Activated B cell treated with CpG ODN at 0.5 μM for 24 hours (primary cell): ENCODE measurements at places on chromosomes 11 and 22.
A peak's percentile ranks its signal among the peaks of the same experiment; 100 is the strongest.

DNA sequence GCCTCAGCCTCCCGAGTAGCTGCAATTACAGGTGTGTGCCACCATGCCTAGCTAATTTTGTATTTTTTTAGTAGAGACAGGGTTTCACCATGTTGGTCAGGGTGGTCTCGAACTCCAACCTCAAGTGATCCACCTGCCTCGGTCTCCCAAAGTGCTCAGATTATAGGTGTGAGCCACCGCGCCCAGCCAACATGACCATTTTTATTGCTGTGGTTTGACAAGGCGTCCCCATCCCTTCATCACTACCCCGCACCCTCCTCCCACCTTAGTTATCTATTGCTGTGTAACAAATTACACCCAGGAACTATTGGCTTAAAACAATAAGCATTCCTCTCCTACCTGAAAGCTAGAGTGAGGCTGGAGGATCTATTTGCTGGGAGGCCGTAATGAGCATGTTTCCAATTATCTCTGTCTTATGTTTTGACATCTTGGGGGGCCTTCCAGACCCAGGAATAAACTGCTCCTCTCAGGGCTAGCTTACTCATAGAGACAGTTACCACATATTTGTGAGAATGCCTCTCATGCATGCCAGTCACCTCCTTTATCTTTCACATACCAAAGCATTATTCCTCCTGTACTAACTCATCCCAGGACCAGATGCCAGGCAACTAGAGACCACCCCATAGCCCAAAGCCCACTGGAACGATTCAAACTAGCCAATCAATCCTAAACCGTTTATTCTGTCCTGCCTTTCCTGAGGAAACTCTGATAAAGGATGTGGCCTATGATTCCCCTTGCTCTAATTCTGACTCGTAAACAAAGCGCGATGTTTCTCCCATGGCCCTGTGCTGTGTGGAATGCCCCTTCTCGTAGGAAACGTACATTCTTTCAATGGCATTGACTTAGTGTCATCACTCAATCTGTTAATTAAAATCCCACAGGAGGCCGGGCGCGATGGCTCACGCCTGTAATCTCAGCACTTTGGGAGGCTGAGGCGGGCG lies 19.4 kb downstream of the SNU13 start:
- H3K27ac ChIP-seq = no peak overlapping the region

- H3K4me3 ChIP-seq = no peak overlapping the region
- peaks cover 19% of the 10 kb centered on the region for H3K27me3 ChIP-seq
- DNase-seq = no peak
- H3K4me1 ChIP-seq = peaks cover 10% of the 10 kb centered on the region
- H3K27ac ChIP-seq = no peak overlapping the region
Measured at GRCh38 chr11:2924821-2925675, 4.2 kb downstream of the PHLDA2 start.

DNA sequence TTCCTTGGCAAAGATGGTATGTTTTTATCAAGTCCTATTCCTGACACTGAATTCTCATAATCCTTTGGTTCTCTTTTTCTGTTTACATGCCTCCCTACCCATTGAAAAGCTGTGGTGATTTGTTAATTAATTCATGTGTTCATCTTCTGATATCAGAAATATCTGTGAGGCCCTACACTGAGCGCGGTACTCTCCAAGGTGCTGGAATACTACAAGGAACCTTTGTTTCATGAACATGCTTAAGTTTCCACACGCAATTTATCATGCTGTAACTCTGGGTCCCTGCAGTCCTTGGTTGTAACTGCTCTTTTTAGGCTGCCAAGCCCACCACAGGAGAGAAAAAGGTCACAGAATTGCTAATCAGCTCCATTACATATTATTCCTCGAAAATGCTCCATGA lies 331.8 kb downstream of the FAT3 start:
- H3K36me3 ChIP-seq = no peaks in the 10 kb centered on the region
- no peaks in the 10 kb centered on the region for H3K27me3 ChIP-seq
- H3K4me1 ChIP-seq = no peaks in the 10 kb centered on the region
- no peak overlapping the region for H3K4me3 ChIP-seq
- no peak for DNase-seq

- no peak for DNase-seq
- H3K4me3 ChIP-seq = peak overlapping the region; percentile 60
- no peaks in the 10 kb centered on the region for H3K36me3 ChIP-seq
- no peaks in the 10 kb centered on the region for H3K27me3 ChIP-seq
Measured at GRCh38 chr11:35272391-35272902, 133.5 kb downstream of the CD44 start.

DNA sequence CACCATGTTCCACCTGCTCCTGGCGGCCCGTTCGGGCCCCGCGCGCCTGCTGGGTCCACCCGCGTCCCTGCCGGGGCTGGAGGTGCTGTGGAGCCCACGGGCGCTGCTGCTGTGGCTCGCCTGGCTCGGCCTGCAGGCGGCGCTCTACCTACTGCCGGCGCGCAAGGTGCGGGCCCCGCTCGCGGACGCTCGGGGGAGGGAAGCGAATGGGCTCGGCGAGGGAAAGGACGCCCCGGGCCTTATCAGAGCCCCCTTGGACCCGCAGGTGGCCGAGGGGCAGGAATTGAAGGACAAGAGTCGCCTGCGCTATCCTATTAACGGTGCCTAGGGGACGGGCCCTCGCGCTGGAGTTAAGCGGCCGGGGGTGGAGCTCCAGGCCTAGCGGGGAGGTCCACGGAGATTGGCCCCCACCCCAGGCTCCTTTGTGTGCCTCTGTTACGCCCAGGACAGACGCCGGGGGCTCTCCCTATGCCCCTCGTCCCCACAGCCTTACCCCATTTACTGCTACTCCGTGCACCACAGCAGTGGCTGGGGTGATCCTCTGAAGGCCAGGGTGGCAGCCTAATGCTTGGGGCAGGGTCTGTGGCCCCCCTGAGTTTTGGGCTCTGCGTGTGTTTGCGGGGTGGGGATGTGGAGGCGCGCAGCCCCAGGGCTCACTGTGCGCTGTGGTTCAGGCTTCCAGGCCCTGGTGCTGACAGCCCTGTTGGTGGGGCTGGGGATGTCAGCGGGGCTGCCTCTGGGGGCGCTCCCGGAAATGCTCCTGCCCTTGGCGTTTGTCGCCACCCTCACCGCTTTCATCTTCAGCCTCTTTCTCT lies 1.1 kb downstream of the TM7SF2 start:
- H3K4me1 ChIP-seq = peaks cover 54% of the 10 kb centered on the region
- no peaks in the 10 kb centered on the region for H3K27me3 ChIP-seq
- peak; percentile 75 for DNase-seq
- H3K4me3 ChIP-seq = peak overlapping the region; percentile 89

DNA sequence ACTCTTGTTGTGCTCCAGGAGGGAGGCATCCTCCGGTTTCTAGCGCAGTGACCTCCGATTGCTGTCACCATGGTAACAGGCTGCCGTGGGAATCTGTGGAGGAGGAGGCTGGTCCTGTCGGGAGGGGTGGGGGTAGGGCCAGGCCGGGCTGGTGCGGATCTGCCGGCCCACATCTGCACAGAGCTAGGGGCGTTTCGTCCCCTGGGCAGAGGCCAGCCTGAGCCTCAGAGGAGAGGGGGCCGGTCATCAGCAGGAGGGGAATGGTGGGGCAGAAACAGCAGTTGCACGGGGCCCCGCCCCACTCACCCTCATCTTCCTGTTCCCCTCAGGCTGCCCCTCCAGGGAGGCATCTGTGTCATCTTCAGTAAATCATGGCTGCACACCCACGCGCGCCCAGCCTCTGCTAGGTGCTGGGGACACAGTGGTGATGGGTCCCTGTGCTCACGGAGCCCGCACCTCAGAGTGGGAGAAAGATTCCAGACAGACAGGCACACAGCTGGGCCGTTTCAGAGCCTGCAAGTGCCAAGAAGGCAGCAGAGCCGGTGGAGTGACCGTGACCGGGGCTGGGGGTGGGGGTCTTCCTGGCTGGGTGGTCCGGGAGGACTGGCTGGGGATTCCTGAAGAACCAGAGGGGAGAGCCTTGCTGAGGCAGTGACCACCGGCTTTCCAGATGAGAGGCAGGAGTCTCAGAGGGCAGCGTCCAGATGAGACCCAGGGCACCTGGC lies 120.5 kb downstream of the CACNA1I start:
- peaks cover 47% of the 10 kb centered on the region for H3K27me3 ChIP-seq
- H3K36me3 ChIP-seq = no peaks in the 10 kb centered on the region
- no peak for DNase-seq
- H3K27ac ChIP-seq = no peak overlapping the region
